Activated gamma-delta T cell treated with Interleukin-2 at 50 U/mL for 16 hours (primary cell): ENCODE measurements at places on chromosomes 2 and 18.

DNA sequence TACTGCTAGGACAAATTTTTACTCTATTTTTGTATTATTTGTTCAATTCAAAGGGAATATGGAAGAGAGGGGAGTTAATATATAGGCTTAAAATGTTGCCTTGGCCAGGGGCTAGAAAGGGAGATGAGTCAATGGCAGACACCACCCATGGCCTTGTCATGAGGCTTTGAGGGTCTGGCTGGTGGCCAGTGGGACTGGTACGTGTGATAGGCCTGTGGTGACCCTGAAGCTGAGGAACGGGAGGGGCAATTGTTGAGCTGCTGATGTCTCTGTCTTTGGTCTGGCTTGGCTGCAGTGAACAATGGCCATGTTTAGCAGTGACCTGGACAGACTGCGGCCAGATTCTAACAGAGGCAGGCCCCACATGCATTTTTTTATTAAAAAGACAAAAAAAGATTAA, 18.5 kb downstream of the GKN1 start:
- DNase-seq = no peak

GRCh38 chr2:240593703-240594451, 7.3 kb downstream of the CAPN10 start:
- no peak for DNase-seq

- no peak for DNase-seq
Observed at GRCh38 chr2:235106874-235107639, 155.2 kb downstream of the SH3BP4 start.

- no peak for DNase-seq
Observed at GRCh38 chr2:238159071-238159539, 335 bp downstream of the ERFE start.

DNA sequence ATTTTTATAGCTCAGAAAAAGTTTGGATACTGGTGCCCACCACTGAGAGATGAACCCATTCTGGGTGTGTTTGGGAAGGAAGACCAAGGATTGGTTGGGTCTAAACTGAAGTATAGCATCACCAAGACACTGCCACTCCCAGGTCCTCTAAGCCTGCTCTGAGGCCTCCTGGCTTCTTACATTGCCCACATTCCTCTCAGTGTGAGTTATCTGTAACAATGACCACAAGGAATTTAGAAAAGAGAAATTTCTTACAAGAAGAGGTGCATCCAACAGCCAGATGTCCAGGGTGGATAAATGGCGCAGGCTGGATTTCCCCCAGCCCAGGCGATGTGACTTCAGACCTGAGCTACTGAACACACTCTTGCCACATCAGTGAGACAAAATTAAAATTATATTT, 1.6 kb upstream of the GPR45 start:
- no peak for DNase-seq

GRCh38 chr2:69456154-69456553, 18.9 kb upstream of the NFU1 start:
- DNase-seq = no peak

GRCh38 chr2:226187616-226188015, 612.0 kb downstream of the IRS1 start:
- DNase-seq = no peak

- peak; percentile 69 for DNase-seq
Observed at GRCh38 chr18:3585656-3586509, 135.9 kb downstream of the TGIF1 start.

GRCh38 chr2:191436368-191437055, 191.3 kb downstream of the MYO1B start:
- DNase-seq = no peak

GRCh38 chr2:237922641-237923361, 44.0 kb upstream of the UBE2F start:
- DNase-seq = no peak

DNA sequence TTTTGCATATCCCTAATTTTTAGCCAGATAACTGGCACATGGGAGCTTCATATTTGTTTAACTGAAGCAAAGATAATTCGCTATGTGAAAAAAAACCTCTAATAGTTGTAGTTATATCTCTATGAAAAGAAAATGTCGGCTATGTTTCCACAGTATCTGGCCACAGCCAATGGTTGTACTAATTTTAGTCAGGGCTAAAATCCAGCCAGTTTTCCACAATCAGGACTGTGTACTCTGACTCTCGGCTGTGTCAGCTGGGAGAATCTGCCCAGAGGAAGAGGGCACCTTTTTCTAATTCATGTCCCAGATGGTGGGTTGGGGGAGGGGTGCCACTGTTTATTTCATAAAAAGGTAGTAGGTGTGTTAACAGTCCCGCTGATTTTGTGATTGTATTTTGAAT, 38.8 kb downstream of the STRADB start:
- DNase-seq = no peak

DNA sequence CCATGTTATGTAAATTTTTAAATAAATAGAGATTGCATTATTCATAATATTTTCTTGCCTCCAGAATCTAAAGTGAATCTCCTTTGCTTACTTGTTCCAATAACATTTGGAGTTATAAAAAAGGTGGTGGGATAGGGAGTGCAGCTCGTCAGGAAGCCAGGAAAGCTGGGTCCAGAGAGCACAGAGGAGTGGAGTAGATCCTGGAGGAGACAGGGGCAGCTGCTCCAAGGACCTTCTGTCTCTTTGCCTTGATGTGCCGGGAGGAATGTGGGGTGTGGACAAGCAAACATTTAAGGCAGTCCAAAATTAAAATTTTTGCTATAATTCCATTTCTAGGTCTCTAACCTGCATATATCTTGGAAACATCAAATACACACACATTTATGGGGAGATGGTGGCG, 29.3 kb downstream of the HAUS1 start:
- no peak for DNase-seq

DNA sequence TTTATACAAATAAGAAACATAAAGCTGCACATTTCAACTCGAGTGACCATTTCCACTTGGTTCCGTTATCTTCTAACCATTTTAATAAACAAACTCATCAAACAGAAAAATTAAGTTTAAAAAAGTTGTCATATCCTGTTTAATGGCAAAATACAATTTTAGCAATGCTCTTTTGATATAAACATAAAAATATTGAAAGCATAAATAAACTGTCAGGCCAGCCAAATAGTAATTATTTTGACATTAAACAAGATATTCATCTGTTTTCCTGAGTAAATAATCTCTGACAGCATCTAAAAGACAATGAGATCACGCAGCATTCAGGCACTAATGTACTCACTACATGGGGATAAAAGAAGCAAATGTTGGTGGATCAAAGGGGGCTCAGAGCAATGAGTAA, 145.3 kb upstream of the ATP5MC3 start:
- no peak for DNase-seq

- peak; percentile 5 for DNase-seq
Observed at GRCh38 chr18:811892-812375, at the start of gene YES1. YES1 (minus strand) TSS chr18:812242; CDS start chr18:756827, 55,415 bp downstream.
